ENCODE measurements at places on chromosomes 12 and 14.

GRCh38 chr12:31456562-31456961 is 130.6 kb upstream of the SINHCAF start:
- DNase-seq: no peak

- DNase-seq: peak; percentile 66
These were observed 221.5 kb upstream of the HMGA2 start for GRCh38 chr12:65602610-65603295.

DNA sequence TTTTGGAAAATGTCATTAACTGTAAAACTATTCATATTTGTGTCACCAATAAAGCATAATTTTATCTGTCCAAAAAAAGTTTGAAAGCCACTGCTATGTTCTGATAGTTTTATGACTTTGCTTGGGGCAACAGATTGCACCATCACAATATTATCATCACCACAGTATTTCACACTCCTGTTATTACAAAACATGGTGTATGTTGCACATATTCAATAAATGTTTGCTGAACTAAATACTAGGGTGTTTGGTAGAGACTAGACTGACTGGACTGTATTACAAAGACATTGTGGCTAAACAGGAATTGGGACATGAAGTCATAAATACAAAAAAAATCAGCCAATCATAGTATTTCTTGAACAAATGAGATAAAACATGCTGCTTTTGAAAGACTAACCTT is 55.1 kb downstream of the PAWR start:
- no peak for DNase-seq

- no peak for DNase-seq
These were observed 79.9 kb downstream of the HECTD1 start for GRCh38 chr14:31127690-31128089.

GRCh38 chr12:129550353-129550752 is 353.5 kb downstream of the TMEM132D start:
- DNase-seq: no peak

DNA sequence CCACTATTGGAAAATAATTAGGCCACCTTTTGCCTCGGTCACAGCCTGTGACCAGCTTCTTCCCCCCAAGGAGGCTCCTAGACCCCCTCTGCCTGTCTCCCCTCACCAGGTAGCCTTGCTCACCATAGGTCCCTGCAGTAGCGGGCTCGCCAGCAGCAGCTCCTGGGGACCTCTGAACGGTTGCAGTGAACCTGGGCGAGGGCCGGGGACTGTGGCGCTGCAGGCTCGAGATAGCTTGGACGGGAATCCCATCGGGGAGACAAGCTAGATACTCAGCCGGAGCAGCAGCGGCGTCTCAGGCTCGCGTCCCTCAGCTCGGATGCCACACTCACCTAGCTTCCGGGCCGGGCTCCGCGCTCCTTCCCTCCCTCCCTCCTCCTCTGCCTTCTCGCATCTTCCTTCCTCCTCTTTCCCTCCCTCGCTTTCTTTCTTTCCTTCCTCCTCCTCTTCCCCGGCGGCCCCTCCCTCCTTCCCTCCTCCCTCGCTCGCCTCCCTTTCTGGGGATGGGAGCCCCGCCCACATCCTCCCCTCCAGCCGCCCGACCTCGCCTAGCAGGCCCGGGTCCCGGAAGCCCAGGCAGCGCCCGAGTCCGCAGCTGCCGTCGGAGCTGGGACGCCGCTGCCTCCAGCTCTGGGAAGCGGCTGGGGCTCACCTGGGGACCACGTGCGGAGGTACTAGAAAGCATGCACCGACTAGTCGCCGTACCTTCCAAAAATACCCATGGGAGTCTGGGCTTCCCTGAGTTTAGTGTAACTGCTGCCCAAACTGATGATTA is at the start of gene BMP4:
BMP4 (minus strand) TSS at position 399 of the 775 bp plus-strand sequence. CDS start 4,603 bp downstream, outside the sequence.
- peak; percentile 13 for DNase-seq

DNA sequence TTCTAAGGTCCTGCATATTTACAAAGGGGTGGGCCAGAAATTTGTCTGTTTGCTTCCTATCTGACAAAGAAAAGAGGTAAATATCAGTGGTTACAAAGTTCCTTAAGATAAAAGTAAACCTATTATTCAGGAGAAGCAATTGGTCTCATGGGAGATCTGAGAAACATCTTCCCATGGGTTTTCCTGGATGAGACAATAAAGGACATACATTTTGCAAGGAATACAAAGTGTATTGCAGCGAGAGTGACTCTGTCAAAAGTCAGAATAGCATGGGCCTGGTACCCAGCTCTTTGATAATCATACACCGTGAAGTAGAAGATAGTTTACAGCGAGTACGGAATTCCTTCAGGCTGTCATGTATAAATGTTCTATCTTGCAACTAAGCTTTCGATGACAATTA is 14.2 kb downstream of the LRRK2 start:
- DNase-seq: no peak

DNA sequence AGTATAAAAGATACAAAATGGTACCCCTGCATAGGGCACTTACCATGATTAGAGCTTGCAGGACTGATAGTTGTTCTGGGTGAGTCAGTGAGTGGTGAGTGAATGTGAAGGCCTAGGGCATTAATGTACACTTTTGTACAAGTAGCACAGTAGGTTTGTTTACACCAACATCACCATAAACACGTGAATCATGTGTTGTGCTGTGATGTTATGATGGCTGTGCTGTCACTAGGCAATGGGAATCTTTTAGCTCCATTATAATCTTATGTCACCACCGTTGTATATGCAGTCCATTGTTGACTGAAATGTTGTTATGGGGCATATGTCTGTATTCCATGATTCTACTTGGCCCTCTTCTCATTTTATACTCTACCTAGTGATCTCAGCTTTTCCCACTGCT is 11.8 kb downstream of the NUBPL start:
- no peak for DNase-seq

GRCh38 chr12:124328636-124329035 is 33.7 kb downstream of the RFLNA start:
- no peak for DNase-seq

DNA sequence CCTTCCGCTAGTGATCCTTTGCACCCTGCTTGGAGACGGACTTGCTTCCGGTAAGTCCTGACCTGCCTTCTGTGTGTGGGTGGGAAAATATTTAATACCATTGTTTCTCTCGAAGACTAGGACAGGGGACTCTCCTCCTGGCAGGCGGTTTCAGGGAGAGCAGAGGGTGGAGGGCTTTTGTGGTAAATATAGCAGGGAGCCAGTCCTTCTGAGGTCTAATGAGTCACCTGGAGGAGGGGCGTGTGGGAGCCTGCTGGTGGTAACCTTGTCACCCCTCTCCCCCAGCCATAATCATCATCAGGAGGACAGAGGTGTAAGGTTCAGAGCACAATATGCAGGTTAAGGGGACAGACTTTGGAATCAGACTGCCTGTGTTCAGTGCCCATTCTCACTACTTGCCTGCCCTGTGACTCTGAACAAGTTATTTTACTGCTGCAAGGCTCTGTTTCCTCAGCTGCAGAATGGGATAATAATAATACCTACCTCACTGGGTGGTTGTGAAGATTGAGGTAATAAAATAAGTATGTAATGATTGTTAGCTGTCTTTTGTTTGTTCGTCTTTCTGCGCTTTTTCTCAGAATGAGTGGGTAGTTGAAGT is 47.4 kb downstream of the SUSD6 start:
- DNase-seq: no peak

DNA sequence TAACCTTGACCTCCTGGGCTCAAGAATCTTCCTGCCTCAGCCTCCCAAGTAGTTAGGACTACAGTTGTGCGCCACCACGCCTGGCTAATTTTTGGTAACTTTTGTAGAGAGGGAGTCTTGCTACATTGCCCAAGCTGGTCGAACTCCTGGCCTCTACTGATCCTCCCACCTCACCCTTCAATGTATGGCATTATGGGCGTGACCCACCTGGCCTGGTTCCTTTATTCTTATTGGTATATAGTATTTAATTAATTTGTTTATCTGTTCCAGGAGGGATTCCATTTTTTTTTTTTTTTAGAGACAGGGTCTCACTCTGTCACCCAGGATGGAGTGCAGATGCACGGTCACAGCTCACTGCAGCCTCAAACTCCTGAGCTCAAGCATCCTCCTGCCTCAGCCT is 40.9 kb upstream of the EAPP start:
- DNase-seq: no peak

DNA sequence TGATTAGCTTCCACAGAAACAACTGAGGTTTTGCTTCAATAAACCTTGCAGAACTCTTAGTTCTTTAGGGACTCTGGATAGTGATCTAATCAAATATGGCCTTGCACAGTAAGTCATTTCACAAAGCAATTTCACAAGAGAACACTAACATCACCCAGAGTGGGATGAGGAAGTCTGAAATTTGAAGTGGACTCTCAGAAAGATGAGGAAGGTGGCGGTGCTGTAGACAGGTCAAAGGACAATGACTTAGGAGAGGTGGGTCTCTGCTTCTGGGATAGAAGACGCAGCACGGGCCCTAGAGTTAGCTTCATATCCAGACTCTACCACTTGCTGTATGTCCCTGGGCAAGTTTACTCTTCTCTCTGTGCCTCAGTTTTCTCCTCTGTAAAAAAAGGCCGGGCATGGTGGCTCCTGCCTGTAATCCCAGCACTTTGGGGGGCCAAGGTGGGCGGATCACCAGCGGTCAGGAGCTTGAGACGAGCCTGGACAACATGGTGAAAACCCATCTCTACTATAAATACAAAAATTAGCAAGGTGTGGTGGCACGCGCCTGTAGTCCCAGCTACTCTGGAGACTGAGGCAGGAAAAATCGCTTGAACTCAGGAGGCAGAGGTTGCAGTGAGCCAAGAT is 18.9 kb downstream of the FOS start:
- no peak for DNase-seq

DNA sequence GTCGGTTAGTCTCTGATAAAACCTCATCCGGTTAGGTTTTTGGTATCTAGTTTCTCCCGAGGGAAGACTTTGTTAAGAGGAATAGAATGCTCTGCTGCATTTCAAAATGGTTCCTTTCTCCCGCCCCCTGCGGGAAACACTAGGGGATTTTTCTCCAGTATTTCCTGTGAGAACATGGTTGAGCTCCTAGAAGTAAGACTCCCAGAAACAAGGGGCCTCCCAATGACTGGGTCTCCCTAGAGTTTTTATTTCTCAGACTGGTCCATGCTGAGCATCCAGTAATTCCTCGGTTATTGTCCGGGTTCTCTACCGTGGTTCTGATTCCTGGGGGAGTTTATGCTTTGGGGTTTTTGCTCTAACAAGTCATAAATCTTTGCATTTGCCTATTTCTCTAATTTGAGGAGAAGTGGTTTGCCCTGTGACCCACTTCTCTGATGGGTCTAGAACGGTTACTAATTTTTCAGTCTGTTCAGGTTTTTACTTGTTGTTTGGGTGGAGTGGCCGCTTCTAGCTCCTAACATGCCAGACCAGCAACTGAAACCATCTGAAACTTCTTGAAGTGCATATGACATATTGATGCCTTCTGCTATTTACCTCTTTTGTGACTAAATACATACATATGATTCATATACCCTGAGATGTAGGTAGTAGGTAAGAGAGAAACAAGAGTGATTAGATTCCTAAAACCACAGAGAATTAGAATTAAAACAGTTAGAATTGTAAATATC is 25.1 kb downstream of the TESPA1 start:
- DNase-seq: no peak

- DNase-seq: no peak
These were observed 61.5 kb downstream of the TSPAN11 start for GRCh38 chr12:30988086-30988485.

GRCh38 chr14:100849115-100849781 is 23.3 kb downstream of the MEG3 start:
- DNase-seq: no peak

GRCh38 chr14:51824191-51824590 is 36.2 kb upstream of the GNG2 start:
- DNase-seq: no peak

DNA sequence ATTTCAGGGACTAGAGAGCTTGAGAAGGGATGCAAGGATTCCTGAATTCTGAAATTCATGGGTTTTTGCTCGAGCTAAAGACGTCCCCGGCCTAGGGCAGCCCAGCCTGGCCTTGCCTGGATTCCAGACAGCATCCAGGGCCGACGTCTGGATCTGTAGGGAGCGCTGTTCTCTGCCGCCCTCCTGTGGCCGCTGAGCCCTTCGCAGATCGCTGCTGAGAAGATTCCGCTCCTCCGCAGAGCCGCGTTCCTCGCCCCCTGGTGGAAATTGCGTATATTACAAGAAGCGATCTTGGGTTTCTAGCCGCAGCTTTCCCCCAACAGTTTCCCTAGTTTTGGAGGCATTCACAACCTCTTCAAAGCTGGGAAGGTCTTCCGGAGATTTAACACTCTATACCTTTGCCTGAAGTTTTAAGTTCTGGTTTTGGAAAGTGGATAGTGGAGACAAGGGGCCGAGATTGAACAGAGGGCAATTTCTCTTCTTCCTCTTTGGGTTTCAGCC is 5.1 kb downstream of the CISTR start:
- DNase-seq: peak; percentile 90

DNA sequence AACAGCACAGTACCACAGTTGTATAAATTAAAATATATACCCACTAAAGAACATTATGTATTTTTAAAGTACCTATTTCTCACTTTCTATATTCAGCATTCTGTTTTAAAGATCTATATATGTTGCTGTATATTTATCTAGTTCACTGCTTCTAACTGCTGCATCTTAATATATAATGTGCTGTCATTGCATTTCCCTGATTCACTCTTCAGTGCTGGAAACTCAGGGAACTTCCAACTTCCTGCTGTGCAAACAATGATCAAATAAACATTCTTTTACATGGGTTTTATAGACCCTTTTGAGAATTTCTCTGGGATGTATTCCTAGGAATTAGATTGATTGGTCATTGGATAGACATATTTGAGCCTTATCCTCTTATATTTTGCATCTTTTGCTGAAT is 379.1 kb downstream of the APAF1 start:
- no peak for DNase-seq

GRCh38 chr12:124418156-124418555 is 123.3 kb downstream of the RFLNA start:
- DNase-seq: no peak

GRCh38 chr12:24605466-24605865 is 343.4 kb downstream of the BCAT1 start:
- DNase-seq: no peak

DNA sequence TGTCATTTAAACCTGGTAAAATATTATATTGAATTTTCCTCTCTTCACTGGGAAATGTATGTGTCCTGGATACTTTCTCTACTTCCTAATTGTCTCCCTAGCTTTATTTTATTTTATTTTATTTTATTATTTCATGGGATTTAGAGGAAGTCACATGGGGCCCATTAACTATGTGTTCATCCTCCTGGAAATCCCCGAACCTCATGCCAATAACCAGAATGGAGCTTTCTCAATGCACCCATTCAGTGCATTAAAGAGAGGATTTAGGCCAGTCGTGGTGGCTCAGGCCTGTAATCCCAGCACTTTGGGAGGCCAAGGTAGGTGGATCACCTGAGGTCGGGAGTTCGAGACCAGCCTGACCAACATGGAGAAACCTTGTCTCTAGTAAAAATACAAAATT is 1.3 kb upstream of the RPGRIP1 start:
- no peak for DNase-seq
